Activated CD4-positive, CD25-positive, alpha-beta regulatory T cell treated with anti-CD3 and anti-CD28 coated beads, Interleukin-2, amount 50 U/mL, for 72 hours (primary cell): ENCODE measurements at places on chromosomes 7 and 10.

DNA sequence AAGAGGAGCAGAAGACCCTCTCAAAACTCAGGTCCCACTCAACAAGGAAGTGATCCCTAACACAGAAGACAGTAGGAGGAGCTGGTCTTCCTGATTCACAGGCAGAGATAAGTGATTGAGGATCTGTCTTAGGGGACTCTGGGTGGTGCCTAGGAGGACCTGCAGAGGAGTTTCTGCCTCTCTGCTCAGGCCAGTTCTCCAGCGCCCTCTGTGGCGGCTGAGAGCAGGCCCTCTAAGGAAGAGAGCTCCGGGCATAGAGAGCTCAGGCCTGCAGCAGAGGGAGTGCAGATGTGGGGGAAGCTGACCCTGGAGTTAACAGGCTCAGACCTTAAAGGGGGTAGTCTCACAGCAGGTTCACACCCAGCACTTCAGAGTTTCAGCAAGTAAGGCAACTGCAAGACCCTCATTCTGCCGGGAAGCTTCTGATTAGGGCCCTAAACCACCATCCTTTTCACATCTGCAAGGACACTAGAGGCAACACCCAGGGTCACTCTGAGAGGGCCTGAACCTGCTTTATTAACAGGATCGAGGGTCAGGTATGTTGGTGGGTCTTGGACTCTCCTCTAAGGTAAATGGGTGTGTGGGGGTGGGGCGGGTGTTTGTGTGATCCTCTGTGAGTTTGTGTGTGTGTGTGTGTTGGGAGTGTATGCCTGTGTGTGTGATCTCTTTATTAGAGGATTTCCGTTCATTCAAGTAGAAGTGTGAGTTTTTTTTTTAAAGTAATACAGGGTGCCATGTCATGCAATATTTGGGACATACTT is 57.6 kb upstream of the TARP start:
- no peak for DNase-seq

DNA sequence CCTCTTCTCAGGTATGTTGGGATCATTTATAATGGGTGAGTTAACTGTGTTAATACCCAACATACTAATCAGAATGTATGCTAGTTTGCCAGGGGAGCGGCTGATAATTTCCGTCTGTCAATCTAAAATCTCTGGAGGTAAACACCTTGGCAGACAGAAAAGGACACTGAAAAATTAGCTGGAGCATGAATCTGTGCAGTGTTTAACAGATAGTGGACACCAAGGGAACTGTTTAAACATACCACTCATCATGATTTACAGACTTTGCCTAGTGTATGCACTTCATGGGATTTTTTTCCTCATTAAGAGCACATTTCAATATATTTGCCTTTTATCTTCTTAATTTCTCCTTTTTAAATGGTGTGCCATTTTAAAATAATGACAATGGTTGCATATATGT is 68.2 kb downstream of the SLC13A1 start:
- DNase-seq: no peak

DNA sequence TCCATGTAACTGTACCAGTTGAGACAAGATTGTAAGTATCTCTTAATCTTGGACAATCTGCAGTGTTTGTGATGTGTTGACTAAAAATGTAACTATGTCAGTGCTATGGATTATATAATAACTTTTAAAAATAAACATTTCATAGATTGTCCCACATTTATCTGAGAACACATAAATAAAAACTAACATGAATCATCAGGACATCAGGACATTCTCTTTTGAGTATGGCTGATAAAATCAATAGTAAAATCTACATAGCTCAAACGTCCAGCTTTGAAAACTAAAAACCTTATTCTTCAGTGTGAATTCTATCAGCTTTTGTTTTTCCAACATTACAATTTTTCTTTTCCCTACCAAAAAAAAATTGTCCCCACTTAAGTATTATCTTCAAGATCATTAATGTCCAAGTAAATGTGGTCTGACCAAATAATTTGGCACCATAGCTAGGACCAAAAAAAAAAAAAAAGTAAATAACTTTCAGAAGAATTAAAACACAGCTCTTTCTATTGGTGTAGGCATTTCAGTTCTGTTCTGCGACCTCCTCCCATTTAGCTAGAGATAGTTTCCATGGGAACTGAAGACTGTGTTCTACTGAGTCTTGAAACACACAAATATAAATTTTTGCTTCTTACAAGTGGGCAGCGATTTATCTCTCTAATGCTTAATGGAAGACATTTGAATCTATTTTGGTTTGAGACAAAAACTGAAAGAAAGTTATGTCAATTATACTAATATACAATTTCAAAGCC is 123.0 kb upstream of the SGCE start:
- no peak for DNase-seq

GRCh38 chr7:22841954-22842353 is 19.3 kb upstream of the TOMM7 start:
- DNase-seq: no peak

GRCh38 chr10:69484736-69485135 is 33.5 kb downstream of the TSPAN15 start:
- no peak for DNase-seq

DNA sequence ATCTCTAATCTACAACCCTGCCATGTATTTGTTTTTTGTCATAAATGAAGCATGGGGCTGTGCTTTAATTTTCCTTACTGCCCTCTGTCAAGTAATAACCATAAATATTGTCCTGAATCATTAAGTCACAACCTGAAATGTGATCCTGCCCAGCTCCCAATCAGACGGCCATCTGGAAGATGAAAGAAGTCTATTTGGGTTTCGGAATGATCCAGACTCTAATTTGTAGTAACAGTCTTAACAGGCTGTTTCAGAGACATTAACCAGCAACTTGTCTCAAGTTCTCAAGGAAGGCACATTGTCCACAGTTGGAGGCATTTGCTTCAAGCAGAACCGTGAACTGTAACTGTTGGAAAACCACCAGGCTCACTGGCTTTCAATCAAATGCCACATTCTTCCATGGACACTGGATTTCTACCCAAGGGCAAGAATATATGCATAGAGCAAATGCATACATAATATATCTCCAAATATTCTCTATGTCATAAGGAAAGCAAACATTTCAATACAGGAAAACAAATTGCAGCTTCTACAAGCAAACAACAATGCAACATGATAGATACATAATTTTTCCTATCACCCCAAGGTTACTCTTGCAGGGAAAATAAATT is 405.2 kb upstream of the NPVF start:
- no peak for DNase-seq

GRCh38 chr7:30240106-30240800 is 44.1 kb upstream of the ZNRF2 start:
- DNase-seq: no peak

- no peak for DNase-seq
These were observed 56.7 kb downstream of the NEURL1 start for GRCh38 chr10:103550229-103550628.

GRCh38 chr10:76106611-76107010 is 675.2 kb downstream of the LRMDA start:
- no peak for DNase-seq

GRCh38 chr7:102273749-102274712 is 12.6 kb upstream of the SH2B2 start:
- DNase-seq: no peak

DNA sequence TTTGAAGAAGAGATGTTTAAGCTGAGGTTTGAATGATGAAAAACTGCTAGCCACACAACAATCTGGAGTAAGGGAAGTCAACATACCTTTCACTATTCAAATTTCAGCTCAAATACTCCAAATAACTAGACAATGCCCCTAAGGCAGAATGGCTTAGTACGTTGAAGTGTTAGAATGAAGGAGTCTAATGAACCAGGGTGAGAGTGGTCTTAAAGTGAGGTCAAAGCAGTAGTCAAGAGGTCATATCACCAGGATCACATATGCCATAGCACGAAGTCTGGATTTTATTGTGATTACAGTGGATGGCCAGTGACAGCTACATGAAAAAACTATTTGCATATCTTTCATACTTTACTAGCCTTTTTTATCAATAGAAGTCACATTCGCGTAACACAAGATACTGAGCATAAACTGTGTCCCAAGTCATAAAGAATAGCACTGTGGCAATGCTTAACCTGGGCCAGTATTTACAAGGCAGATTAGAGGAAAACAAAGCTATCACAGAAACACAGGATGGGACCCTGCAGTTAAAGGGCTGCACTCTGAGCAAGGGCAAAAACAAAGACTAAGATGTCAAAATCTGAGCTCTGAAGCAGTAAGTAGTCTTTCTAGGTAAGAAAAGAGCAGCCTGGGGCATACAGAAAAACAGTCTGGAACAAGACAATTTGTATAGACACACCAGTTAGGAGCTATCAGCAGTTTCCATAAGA is 61.5 kb downstream of the HYCC1 start:
- DNase-seq: no peak

GRCh38 chr10:119207713-119208552 is 562 bp downstream of the GRK5 start:
- DNase-seq: peak; percentile 66

GRCh38 chr10:42111076-42111475 is 527.3 kb downstream of the ZNF33B start:
- DNase-seq: no peak

GRCh38 chr7:99296471-99296870 is 23.8 kb downstream of the MYH16 start:
- no peak for DNase-seq

DNA sequence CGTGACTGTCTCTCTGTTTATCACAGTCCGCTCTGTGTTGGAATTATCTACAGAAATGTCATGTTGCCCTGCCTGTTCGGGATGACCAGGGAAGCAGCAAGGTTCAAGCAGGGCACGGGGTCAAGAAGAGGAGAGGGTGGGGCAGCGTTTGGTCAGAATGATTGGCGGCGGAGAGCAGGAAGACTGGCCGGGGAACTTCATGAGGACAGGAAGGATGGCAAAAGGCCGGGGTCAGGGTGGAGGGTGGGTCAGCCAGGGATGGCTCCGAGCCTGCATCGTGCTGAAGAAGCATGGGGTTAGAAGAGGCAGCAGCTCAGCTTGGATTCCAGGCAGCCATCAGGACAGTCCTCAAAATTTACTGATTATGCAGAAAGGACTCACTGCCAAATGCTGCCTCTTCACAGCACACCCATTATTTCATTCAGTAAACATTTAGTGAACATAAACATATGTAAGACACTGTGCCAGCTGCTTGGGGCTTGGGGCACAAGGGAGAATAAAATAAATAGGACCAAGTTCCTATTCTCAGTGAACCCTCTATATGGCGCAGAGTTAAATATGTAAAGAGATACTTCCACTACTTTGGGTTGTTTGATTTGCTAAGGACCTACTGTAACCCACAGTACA is 42.8 kb downstream of the WNT2 start:
- DNase-seq: no peak

DNA sequence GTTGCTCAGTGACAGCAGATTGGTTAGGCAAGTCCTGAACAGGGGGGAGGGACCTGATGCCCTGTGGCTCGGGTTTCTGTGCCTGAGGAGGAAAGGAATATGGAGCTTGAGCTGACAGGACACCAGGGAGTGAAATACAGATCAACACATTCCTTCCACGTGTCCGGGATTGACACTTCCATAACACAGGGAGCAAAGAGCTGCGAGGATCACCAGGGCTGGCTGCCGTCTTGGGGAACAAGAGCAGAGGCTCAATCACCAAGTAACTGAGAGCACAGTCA is 36.7 kb upstream of the EFCAB10 start:
- DNase-seq: no peak

DNA sequence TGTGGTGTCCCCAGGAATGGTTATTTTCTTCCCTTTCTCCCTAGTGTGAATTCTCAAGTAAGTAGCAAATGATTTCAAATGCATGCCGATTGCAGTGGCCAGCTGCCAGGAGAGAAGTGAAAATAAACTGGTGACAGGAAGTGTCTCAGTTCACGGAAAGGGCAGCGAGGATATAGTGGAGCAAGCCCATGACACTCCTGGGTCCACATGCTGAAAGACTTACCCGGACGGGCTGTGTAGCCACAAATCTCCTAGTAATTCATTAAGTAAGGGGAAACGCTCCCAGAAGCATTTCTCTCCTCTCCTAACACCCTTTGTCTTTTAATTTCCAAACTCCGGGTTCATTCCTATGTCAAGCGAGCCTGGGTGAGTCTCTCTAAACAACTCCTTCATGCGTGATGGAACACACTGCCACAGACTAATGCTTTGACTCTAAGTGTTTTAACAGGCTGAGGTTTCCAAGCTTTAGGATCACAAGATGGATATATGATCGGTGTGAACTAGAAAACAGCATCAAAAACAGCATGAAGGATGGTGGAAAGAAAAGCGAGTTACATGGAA is 125.6 kb downstream of the CYP26A1 start:
- no peak for DNase-seq

DNA sequence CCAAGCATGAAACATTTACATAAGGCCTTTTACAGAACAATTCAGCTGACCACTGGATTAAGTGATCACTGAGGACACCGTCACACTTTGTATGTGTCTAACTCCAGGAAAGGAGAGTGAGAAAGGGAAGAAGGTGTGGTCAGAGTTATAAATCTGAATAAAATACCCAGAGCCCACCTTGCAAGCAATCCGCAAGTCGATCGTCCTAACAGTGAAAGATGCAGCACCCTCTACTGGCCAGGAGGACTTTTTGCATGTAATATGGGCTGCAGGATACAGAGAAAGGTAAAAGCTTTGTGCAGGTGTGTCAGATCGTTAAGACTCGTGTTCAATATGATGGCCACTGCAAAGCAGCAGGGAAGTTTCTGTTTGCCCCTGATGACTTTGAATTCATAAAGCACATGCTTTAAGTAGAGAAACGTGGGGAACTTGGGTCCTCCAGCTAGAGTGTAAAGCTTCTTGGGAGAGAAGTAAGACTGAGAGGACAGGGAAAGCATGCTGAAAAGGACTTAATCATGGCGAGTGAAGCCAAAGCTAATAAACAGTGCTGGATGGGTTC is 68.5 kb upstream of the BMPER start:
- DNase-seq: no peak
